ENCODE measurements at places on chromosomes 4 and X. TPM values are rescaled to one million over a fixed set of nuclear protein-coding genes. Genes with fewer than 3 reads are reported as not detected.

Gene PAGE2
- total RNA-seq, result not detected

Gene SPANXD
- total RNA-seq, result not detected

Gene TEX13B
- not detected for total RNA-seq

Gene DCX
- not detected for total RNA-seq

Gene NEXMIF
- under 0.01 TPM for total RNA-seq

Gene TMEM271
- total RNA-seq, result not detected

Gene BDH2
- 88.9 TPM for total RNA-seq

Gene GAGE1
- not detected for total RNA-seq

Gene PAGE1
- total RNA-seq, result not detected

Gene SLC49A3
- total RNA-seq, result 8.6 TPM

Gene SERTM2
- not detected for total RNA-seq

Gene PCDH18
- 73.7 TPM for total RNA-seq

Gene FGB
- total RNA-seq, result not detected

Data from aortic smooth muscle cell (primary cell).